Mucosa of descending colon (tissue), 3 donors: ENCODE measurements at places on chromosomes 6 and 20. TPM values are rescaled to one million over a fixed set of nuclear protein-coding genes. Genes with fewer than 3 reads are reported as not detected.

Gene WFDC10B
- total RNA-seq, result not detected

Gene TFAP2D
- not detected for total RNA-seq

Gene CD109
- 1.7 TPM for total RNA-seq

Gene CCN6
- not detected for total RNA-seq

Gene EEF1A2
- total RNA-seq, result 1.3 TPM

Gene PKIB
- 122 TPM for total RNA-seq

DNA sequence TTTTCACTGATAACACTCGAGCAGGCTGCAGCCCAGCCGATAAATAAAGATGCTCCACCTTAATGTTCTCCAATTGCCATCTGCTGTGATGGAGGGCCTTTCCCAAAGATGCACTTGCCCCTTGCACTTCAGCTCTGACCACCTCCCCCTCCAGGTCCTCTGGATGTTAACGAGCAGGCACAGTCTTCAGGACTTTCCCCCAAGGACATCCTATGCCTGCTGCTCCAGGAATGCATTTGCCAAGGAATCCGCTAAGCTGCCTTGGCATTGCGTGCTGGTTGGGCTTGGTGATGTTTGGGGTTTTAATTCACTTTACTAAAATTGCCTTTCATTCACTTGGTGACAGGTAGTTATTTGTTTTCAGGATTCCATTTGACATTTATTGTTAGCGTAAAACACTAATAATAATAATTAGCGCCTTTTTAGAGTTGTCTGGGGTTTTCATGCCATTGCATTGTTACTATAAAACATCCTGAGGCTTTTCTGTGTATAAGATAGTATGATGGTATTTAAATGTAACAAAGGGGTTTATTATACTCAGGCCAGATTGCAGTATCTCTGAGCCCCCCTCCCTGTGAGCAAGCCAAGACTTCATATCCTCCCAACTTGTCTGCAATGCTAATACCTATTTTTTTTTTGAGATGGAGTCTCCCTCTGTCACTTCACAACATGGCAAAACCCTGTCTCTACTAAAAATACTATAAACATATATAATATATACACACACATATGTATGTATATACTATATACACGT is 66.7 kb upstream of the TSHZ2 start:
- no peak for DNase-seq

DNA sequence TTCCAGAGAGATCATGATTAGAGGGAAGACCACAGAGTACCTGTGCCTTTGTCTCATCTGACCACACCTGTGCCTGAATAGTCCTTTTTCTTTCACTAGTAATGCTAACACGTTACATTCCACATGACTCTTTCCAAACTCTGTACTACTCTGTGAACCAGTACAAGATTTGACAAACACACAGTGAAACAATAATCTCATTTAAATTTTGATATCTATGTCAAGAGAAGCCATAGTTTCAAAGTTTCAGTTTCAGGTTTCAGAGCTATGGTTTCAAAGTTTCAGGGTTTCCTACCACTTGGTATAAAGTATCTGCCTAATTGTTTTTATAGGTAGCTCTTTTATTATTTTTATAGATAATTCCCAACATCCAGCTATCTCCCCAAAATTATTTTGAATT is 62.0 kb upstream of the PHACTR2 start:
- no peak for DNase-seq

DNA sequence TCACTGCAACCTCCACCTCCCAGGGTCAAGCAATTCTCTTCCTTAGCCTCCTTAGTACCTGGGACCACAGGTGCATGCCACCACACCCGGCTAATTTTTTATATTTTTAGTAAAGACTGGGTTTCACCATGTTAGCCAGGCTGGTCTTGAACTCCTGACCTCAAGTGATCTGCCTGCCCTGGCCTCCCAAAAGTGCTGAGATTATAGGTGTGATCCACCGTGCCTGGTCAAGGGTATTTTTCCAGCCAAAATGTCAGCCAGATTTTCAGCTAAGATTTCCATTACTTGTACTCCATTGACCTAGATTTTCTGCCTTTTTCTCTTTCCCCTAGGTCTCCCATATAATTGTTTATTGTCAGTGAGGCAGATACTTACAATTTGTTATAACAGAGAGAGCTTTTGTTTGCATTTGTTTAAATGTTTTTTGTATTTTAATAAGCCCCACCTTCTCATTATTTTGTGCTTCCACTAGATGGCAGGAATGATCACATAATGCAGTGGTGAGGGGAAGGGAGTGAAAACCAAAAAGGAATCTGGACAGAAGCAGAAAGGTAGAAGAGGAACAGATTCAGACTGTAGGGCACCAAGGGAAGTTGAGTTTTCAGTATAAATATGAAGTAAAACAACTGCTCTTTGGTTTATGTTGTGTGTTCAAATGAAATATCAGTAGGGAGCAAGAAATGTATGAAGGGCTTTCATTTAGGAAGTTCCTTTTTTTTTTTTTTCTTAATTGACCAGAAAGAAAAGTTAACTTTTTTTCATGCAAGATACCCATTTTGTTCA is 29.7 kb downstream of the RPF2 start:
- DNase-seq, result no peak

- peak; percentile 89 for DNase-seq
These were observed at the start of gene CTSZ for GRCh38 chr20:59006864-59007664. TSS of gene CTSZ (minus strand) at chr20:59007254. CDS start at chr20:59007128, 126 bp downstream.

DNA sequence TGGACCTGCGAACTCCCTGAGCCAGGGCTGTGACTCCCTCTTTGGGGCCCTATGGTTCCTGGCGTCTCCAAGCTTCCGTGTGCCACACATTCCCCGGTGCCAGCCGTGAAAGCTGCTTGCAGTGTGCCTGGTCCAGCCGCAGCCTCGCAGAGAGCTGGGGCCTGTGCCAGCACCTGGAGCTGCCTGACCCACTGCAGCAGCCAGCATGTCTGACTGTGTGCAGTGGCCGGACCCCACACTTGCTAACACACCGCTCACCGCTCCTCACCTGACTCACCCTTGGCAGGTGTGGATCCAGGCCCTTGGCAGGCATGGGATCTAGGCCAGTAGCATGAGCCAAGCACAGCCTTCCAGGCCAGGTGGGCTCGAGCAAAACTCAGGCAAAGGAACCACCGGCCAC is 227.5 kb downstream of the OTOR start:
- no peak for DNase-seq

DNA sequence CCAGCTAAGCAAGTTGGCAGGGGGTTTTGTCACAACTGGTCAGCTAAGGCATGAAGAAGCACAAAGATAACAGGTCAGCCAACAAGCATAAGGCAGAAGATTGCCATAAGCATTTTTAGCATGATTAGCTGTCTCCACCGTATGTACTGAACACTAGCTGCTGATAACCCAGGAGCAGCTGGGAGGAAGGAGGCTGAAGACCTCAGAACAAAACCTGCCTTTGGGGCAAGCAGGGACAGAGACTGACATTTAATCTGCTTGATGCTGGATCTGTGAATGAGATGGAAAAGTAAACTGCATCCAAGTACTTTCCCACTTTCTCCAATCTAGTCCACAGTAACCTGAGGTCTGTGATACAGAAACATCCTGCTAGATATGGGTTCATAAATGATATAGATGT is 353.0 kb upstream of the MAP3K7 start:
- DNase-seq, result no peak

GRCh38 chr20:52332649-52333250 is 141.2 kb upstream of the ZFP64 start:
- no peak for DNase-seq

DNA sequence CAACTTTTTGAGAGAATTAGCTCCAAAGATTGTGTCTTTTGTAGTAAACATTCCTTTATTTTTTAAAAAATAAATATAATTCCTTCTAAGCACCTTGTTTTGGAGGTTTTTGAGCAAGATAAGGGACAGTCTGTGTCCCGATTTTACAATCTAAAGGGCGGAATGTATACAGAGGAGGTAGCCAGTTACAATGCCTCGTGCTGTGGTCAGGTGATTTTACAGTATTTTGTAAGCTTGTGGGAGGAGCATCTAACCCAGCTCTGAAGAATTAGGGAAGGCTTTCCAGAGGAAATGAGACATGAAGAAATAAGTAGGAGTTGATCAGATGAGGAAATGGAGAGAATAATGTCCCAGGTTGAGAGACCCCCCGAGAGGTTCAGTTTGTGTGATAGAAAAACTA is 1.3 kb downstream of the HINT3 start:
- DNase-seq, result peak; percentile 70

DNA sequence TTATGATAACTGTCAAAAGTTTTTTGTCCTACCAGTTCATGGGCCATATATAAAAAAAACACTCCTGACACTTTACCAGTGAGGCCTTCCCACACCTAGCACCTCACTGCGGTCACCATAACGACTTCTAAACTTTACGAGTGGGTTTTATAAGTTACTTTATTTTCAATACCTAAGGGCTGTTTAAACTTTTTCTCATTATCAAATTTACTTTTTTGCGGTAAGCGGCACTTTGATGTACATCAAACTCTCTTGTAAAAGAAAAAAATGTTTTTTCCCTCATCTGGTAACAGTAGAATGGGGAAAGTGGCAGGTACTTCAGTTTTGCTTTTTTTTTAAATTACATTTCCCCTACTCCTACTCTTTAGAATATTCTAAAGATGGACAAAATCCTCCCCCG is 36.2 kb downstream of the FYN start:
- no peak for DNase-seq

- no peak for DNase-seq
These were observed 33.4 kb downstream of the LRRC1 start for GRCh38 chr6:53828215-53828614.

DNA sequence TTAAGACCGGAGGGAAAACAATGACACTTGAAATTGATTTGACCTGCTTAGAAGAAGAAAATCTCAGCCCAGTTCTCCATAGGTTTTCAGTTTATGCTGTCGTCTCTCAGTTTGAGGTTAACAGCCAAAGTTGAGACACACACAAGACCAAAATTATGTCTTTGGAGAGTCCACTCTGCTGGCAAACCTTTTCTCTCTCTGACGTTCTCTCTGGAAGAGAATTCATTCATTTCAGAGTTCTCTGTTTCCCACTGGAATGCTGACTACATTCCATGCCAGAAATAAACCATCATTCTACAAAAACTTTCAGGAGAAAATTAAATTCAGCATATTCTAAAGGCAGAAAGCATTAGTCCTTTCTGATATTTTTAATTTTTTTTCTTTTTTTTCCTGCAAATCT is 155.2 kb downstream of the TFAP2A start:
- no peak for DNase-seq

DNA sequence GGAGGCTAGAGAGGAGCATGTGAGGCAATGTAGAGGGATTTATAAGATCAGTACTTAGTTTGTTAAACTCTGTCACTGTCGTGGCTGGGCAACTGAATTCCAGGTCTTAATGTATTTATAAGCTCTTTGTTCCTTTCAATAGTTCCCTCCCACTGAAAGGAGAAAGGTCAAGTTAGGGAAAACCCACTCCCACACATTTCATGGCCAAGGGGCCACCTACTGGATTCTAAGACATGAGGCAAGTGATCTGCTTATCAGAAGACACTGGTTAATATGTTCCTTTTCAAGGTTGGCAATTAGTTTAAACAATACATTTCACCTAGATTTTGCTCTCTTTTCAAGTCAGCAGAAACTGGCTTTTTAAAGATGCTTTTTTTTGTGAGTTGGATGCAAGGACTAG is 5.4 kb upstream of the GSTA5 start:
- DNase-seq, result no peak

DNA sequence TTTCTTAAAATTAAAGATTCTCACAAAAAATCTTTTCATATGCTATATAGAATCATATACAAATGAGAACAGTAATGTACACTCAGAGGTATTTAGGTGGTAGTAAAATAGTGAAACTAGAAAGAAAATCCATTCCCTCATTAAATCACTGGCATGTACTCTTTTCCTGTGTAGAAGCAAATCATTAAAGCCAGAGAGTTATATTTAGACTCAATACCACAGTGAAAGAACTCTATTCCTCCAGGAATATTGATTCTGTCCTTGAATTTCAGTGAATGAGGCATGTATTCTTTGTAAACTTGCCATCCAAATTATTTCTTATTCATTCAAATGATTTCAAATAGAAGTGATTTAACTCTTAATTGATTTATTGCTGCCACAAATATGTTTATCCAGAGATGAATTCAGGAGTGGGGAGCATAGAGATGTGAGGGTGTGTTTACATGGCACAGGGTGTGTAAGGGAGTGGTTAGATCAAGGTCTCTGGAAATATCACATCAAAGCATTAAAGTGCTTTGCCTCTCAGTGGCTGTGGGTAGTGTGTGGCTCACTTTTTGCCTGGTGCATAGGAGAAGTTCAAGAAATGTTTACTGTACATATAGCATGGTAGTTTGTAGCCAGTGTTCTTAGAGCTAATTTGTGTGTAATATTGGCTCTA is 141.2 kb downstream of the FAM83B start:
- DNase-seq, result peak; percentile 13

- DNase-seq, result no peak
These were observed 317.1 kb downstream of the ESR1 start for GRCh38 chr6:152124429-152125074.

DNA sequence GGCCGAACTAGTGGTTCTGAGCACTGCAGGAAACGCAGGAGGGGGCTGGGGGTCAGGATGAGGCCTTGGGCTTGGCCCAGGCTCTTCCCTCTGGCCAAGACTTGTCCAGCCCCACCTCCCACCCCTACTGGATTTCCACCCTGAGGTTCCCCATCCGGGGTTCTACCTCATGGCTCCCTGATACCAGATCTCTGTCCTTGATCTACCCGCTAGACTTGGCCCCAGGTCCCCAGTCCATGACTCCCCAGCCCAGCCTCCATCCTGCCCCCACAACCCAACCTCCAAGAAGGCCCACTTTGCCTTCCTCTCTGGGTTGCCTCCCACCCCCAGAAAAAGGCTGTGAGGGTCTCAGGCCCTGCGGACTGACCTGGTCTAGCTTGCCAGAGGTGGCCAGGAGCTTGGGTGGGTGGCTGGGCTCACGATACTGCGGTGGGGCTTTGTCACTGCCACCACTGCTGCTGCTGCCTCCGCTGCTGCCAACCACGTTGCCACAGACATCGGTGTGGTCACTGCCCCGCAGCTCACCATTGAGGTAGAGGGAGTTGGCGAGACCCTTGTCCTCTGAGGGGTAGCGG is 6.8 kb upstream of the FASTKD5 start:
- DNase-seq, result no peak

DNA sequence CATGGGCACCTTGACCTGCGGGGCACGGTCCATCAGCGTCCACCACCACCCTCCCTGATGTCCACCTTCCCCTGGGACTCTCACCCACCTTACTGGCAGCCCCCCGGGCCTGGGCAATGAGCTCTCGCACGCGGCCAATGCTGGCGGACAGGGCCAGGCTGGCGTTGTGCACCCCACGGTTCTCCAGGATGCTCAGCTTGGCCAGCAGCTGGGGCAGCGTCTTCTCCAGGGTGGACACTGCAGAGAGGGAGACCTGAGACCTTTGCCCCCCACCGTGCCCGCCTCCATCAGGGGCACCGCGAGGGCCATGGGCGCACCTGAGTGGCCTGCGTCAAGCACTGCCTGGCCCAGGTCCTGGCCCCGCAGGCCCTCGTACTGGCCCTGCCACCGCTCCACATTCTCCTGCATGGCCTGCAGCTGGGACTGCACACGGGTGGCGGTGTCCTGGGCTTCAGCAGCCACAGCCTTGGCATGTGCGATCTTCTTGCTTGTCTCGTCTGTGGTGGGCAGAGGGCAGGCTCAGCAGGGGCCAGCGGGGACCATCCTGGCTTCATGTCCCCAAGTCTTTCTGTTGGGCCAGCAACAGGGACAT is 12.0 kb downstream of the ADRM1 start:
- DNase-seq, result no peak
